ENCODE measurements at places on chromosomes 6 and 20.

DNA sequence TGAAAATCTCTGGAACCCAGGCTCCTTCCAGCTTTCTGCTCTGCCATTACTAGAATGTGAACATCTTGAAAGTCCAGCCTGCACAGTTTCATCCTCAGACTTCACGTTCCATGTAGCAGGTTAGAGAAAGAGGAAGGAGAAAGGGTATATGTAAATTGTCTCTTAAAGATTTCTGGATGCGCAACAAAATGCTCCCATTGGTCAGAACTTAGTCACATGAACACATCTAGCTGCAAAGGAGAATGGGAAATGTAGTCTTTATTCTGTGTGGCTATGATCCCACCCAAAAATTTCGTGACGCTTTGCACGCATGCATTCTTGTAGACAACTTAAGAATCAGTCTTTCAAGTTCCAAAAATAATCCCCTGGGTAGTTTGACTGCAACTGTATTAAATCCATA is 46.4 kb upstream of the CHD6 start:
- peak; percentile 64 for DNase-seq

DNA sequence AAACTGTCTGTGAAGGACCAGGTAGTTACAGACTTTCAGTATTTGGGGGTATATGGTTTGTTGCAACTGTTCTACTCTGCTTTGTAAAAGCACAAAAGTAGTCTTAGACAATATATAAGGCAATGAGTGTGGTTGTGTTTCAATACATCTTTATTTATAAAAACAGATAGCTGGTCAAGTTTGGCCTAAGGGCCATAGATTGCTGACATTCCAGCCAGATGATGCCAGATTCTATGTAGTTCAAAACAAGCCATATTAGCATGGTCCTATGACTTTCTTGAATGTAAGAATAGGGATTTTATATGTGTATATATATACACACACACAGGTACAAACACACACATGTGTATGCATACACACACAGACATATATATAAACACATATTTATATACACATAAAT is 201.8 kb downstream of the GRIK2 start:
- no peak for DNase-seq

DNA sequence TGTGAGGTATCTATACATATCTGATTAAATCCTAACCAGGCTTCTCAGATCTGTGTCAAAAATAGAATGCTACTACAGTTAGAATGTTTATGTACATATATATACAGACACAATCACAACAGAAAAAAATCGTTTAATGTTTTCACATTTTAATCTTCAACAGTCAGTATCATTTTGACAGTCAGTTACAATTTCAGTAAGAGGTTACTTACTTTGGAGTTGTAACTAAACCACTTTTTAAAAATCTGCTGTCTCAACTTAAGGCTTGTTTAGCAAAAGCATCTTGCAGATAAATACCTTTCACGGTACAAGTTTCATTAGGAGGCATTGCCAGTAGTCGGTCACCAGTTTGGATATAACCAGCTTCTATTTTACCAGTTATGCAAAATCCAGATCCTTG is 32.3 kb upstream of the ALDH8A1 start:
- no peak for DNase-seq

DNA sequence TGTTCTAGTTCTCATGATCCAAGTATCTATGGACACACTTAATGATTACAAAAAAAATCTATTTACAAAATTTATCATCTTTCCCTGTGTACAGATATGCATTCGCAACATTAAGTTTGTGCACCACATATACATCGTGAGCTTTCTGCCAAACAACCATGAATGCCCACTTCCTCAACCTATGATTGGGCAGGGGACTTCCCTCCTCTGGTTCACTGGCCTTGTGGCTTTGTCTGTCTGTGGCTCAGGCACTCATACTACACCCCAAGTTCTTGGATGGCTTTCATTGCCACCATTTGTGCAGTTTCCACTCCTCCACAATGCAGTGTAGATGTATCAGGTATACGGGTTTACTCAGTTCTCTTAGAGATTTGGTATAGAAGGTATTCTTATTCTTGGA is 74.9 kb downstream of the HS3ST5 start:
- DNase-seq = no peak

DNA sequence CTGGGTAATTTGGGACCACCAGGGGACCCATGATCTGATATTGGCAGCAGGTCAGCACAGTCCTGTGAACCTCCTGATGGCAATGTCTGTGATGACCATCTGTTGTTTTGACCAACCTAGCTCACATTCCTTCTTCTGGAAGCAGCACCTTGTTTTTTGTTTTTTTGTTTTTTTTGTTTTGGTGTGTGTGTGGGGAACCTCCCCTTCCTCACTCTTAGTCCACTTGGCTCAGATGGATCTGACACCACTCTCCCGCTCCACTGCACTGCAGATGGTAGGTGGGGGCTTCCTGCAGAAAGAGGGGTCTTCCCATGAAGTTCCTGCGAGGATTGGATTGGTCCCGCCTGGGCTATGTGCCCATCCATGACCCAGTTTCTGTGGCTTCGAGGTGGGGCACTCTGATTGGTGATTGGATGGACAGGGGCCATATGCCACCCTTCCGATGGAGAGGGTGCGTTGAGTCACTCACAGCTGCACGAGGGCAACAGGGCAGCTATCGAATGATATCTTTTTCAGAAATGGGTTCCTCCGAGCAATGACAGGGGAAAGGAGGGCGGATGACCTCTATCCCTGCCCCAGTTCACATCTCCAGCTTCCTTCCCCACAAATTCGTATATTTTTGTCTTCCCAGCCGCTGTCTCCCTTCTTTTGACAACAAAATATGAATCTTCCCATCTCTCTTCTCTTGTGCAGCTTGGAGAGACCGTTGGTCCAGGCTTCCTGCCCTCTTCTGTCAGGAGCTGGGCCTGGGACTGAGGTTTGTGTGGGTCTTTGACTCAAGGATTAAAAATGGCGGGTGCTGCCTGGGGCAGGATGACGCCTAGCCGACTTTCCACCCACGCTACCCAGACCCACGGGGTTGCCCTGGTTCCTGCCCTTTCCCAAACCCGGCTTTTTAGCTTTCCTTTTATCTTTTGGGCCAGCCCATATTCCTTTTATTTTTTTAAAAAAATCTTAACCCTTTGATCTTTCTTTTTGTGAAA is 132.1 kb upstream of the KCNG1 start:
- no peak for DNase-seq

- peak; percentile 92 for DNase-seq
Observed at GRCh38 chr6:29552512-29553051, 7.0 kb downstream of the UBD start.

DNA sequence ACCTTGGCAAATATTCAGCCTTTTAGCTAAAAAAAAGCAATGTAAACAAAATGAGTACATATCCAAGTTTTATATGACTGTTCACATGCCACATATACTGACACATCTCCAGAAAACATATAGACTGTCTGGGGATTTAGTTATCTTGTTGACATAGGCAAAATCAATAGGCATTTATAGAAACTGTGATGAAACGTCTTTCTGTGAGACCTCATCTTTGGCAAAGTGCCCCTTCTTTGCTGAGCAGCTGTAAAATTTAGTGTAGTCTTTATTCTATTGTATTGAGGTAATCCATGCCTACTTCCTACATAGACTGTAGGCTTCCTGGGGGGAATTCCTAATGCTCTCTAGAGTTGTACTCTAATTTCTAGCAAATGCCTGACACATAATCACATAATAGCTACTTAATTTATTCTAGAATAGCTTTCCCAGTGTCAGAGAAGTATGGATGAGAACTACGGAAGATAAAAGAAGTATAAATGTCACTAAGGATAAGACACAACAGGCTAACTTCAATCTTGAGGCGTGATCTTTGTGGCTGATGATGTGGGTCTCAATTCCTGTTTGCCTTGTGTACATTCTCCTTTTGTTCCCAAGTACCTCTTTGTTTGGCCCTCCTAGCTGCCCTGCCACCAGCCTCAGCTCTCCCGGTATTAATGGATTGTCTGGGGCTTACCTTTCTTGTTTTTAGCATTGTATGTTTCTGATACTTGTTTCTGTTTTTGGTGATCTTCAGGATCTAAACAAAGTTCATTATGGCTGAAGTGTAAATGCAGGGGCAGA is 30.6 kb downstream of the PTCHD4 start:
- DNase-seq = no peak

- DNase-seq = peak; percentile 56
Observed at GRCh38 chr6:7261852-7262461, 51.0 kb downstream of the SSR1 start.

- DNase-seq = peak; percentile 97
Observed at GRCh38 chr20:1524004-1524403, 32.8 kb upstream of the SIRPB2 start.

GRCh38 chr6:163922562-163922961 is 508.0 kb downstream of the QKI start:
- DNase-seq = no peak

DNA sequence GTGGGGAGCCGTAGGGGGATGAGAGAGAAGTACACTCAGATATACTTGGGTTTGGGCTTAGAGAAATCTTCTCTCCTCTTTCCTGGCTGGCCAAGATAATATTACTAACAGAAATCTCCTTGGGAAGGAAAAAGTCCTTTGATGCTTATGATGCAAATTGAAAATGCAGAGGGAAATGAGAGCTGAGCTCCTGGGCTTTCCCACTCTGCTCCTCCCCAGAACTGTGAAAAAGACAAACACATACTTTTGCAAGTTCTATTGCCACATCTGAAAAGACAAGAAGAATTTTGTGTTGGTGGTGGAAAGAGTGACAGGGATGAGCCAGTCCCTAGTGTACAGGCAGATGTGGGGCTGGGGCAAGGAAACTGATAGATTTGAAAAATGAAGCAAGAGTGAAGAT is 185.9 kb downstream of the ANKRD60 start:
- no peak for DNase-seq

DNA sequence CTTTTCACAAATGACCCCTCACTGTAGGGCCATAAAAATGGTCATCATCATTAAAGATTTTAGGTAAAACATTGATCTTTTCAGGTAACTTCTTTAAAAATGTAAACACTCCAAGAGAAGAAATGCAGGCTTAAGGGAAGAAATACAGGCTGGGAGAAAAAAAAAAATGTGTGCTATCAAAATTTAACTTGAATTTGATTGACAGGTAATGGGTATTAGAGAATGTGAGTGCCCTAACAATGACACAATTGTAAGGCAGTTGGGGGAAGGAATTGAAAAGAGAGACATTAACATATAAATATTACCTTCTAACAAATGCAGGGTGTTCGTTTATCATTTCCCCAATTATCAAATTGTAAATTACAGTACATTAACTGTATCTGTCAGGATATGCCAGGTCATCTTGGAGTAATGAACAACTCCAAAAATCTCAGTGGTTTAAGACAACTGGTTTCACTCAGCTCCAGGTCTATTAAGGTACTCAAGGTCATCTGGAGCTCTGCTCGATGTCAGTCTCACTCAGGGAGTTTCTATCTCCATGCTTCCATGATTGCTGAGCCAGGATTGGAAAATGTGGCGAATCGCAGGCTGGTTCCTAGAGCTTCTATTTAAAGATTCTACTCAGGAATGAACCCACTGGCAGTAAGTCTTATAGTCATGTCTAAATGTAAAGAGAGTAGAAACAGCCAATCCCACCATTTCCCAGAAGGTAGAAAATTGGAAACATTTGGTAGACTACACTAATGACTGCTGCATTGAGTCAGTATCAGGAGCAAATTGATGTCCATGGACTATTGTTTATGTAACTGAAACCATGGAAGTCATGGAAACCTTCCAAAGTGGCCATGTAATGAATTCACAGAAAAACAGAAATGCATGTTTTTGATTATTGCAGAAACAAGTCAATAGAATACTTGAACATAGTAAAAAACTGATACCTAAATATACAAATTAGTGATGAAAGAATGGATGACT is 55.6 kb downstream of the FRK start:
- DNase-seq = no peak

GRCh38 chr6:42961020-42961470 is 491 bp downstream of the GNMT start:
- no peak for DNase-seq

- no peak for DNase-seq
Observed at GRCh38 chr20:64205611-64206026, 41.4 kb downstream of the MYT1 start.

DNA sequence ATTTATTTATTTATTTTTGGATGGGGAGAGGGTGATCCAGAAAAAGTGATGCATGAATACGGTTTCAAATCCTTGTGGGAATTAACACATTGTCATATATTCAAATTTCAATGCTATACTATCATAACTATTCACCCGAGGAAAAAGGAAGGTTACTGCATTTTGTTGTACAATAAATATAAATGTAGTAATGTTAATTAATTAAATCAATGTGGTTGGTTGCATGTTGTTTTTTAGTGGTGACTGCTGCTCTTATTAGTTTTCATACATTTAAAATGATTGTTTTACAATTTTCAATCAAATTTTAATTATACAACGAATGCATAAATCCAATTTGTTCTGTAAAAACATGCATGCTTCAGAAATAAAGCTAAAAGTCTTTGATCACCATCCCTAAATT is 180.5 kb downstream of the ZFP64 start:
- DNase-seq = no peak
